ENCODE measurements at places on chromosomes 6 and 20. TPM values are rescaled to one million over a fixed set of nuclear protein-coding genes. Genes with fewer than 3 reads are reported as not detected.

KCNK16 gene
- total RNA-seq: not detected

ADRM1 gene
- 133 TPM for total RNA-seq

APCDD1L gene
- total RNA-seq: 36.8 TPM

HSPA12B gene
- not detected for total RNA-seq

ROS1 gene
- 0.02 TPM for total RNA-seq

MRAP2 gene
- total RNA-seq: not detected

DNMT3B gene
- total RNA-seq: 1.5 TPM

NKAIN2 gene
- total RNA-seq: not detected

GJA10 gene
- total RNA-seq: not detected

ALDH5A1 gene
- 2.5 TPM for total RNA-seq

TRERF1 gene
- total RNA-seq: 16.4 TPM

DEFB123 gene
- not detected for total RNA-seq

FHL5 gene
- total RNA-seq: not detected

CPXM1 gene
- total RNA-seq: not detected

OR2H2 gene
- not detected for total RNA-seq

MCCD1 gene
- not detected for total RNA-seq

RPRD1B gene
- total RNA-seq: 18.1 TPM

FGD2 gene
- total RNA-seq: not detected

NOTCH4 gene
- 0.52 TPM for total RNA-seq

CSNK2B gene
- 197 TPM for total RNA-seq

FAM83C gene
- total RNA-seq: not detected

UBE2C gene
- 41.9 TPM for total RNA-seq

GTPBP2 gene
- 42.7 TPM for total RNA-seq

VGLL2 gene
- not detected for total RNA-seq

LY86 gene
- not detected for total RNA-seq

DEFB132 gene
- not detected for total RNA-seq

FITM2 gene
- total RNA-seq: 15.7 TPM

CRIP3 gene
- not detected for total RNA-seq

RNF182 gene
- 0.76 TPM for total RNA-seq

CRYBG1 gene
- 8.5 TPM for total RNA-seq

RBM24 gene
- total RNA-seq: 32.9 TPM

CD93 gene
- total RNA-seq: not detected

SLC17A3 gene
- not detected for total RNA-seq

LPA gene
- not detected for total RNA-seq

FERMT1 gene
- 11.0 TPM for total RNA-seq

LHFPL5 gene
- not detected for total RNA-seq

SLC22A2 gene
- total RNA-seq: not detected

MUC21 gene
- total RNA-seq: not detected

PAX1 gene
- total RNA-seq: not detected

RNF217 gene
- 18.3 TPM for total RNA-seq

DEFB110 gene
- not detected for total RNA-seq

KHDC1L gene
- total RNA-seq: not detected

RPP40 gene
- 11.2 TPM for total RNA-seq

PTCRA gene
- not detected for total RNA-seq

FRS3 gene
- total RNA-seq: 2.8 TPM

All from HFFc6 (cell line).